Skin of body (tissue), 3 donors: ENCODE measurements at places on chromosomes 16 and 17.

- no peak for DNase-seq
Measured at GRCh38 chr16:50451951-50452508, 83.2 kb upstream of the BRD7 start.

DNA sequence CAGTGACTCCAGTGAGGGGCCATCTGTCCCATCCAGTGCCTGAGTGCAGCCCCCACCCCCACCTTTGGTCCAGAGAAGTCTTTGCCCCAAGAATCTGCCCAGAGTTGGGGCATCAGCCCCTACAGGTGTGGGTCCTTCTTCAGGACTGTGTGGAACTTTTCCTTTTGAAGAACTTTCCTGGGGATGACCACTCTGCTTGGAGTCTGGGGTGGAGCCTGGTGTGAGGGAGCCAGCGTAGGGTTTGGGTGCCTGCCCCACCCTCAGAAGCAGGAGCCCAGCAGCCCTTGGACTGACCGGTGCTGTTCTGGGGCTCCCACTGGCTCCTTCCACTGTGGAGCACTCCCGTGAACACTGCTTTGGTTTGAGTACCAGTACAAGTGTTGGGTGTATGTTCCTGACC is 19.3 kb downstream of the MPRIP start:
- DNase-seq = no peak

GRCh38 chr16:58855291-58855863 is 121.3 kb upstream of the GOT2 start:
- DNase-seq = no peak

GRCh38 chr16:86396422-86396821 is 113.9 kb upstream of the FOXF1 start:
- DNase-seq = peak; percentile 70

DNA sequence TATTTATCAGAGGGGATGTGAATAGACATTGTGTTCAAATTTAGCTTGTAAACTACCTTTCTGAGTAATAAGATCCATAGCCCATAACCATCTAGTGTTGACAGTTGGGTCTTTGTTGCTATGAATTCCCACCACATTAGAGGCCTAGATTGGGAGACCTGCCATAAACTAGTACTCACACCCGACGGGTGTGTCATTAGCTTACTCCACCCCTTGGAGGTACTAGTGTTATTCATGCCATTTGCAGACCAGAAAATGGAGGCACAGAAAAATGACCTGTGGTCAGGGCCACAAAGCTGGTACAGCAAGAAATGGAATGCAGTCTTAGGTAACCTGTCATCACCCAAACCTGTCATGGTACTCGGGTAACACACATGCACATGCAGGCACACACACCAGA is 41.3 kb upstream of the BCAR1 start:
- no peak for DNase-seq

- DNase-seq = no peak
Measured at GRCh38 chr16:55964923-55965475, 89.8 kb upstream of the CES5A start.

DNA sequence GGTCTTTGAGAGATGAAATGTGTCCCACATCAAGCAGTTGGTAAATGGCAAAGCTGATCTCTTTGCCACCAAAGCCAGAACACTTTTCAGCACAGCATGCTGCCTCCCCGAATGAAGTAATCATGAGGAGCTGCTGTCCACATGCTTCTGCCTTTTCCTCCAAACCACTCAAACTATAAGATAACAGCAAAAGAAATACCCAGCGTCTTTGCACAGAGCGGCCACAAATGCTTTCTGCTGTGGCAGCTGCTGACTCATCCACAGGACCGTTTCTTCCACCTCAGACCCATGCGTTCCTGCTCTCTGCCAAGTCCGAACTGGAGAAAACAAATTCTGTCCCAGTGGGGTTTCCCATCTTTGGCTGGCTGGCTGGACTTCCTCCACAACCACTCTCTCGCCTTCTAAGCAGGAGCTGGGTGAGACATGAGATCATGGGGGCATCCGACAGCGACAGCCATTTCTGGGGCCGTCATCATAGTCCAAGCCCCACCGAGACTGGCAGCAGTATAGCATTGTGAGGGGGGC is 27.1 kb downstream of the TBC1D3B start:
- DNase-seq = no peak

DNA sequence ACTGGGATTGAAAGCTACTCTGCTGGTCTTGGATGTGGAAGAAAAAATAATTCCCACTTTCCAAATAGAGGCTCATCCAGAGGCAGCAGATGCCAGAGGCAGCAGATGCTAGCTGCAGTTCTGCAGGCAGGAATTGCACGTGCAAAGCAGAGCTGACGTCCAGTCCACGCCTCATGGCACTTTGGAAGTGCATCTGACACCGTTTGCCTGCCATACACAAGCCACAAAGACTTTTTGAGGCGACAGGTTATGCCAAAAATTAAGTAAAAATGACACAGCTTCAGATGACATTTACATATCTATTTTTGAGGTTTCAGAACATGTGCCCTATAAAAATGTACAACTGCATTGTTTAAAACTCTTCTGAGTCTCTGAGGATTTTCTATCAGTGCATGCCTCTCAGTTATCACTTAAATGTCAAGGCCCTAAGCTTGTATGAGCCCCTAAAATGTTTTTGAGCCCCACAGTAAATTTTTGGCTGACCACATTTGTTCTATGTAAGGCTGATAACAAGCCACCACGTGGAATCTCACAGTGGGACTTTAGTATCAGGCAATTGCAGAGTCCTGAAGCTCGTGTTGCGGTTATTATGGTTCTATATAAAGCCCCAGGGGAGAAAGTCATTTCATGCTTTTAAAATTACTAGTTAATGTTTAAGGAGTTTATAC is 239.2 kb downstream of the PRKCA start:
- DNase-seq = no peak

- DNase-seq = no peak
Measured at GRCh38 chr16:84941921-84942320, 69.4 kb downstream of the ZDHHC7 start.

GRCh38 chr16:87692176-87692575 is 73.6 kb downstream of the KLHDC4 start:
- no peak for DNase-seq

- DNase-seq = no peak
Measured at GRCh38 chr16:56990407-56991286, 1.3 kb downstream of the NLRC5 start.

GRCh38 chr16:85430523-85431421 is 182.3 kb upstream of the GSE1 start:
- no peak for DNase-seq

DNA sequence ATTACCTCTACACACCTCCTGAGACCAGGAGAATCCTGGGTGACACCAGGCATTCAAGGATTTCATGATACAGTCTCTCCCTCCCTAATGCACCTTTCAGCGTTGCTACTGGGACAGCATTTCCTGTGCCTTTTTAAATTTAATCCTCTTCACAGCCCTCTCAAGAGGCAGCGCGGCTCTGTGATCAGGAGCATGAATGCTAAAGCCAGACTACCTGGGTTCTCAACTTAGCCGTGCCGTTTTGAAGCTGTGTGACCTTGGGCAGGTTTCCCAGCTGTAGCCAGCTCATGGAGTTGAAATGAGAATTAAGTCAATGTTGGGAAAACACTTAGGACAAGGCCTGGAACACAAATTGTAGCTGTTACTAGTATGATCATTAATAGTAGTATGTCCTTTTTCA is 191.8 kb downstream of the XYLT1 start:
- DNase-seq = no peak

DNA sequence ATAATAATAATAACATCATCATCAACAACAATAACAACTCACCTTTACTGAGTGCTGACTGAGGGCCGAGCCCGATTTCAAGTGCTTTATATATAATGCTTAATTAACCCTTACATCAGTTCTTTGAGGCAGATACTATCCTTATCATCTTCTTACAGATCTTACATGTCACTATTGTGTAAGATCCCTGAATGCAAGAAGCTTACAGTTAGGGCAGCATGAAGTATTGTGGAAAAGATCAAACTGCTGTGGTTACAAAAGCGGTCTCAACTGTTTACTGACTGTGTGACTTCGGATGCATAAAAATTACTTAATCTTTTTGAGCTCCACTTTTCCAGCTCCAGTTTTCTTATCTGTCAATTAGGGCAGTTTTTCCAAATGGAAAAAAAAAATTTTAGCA is 3.3 kb downstream of the VAT1 start:
- no peak for DNase-seq

- DNase-seq = no peak
Measured at GRCh38 chr16:75256059-75256571, 4.7 kb upstream of the BCAR1 start.

- DNase-seq = peak; percentile 71
Measured at GRCh38 chr17:7856011-7856810, 1.1 kb downstream of the NAA38 start.

DNA sequence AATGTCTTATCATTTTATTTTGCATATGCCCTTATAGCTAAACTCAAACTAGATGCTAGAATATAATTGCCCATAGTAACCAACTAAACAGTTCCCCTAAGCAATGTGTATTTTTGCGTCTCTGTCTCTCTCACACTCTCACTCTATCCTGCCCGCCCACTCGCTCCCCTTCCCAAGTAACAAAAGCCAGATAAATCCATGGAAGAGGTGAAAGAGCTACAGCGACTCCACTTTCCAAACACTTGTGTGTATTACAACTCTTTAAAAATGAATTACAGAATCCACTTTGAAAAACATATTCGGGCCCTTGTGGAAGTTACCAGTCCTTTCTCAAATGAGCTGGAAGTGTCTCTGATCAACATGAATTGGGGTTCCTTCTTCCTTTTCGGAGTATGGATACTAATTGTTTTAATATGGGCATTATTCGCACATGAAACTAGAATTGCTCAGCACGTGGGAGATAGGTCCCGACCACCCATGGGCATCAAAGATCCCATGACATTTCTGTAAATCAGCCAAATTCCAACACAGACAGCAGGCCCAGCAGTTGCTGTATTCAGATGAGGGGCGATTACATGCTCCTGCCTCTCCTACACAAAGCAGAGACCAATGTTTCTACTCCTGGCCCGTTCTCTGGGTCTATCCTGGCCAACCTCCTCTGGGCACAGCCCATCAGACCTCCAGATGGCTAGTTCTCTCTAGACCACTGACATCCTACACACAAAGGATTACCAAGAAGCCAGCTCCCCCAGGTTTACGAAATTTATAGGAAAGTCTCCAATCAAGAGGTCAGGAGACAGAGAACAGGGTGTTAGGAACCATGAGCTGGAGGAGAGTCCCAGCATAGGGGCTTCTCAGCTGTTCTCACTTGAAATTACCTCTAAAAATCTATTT is 121.5 kb downstream of the ZFHX3 start:
- DNase-seq = no peak

GRCh38 chr16:55102531-55102930 is 171.9 kb downstream of the IRX5 start:
- peak; percentile 87 for DNase-seq

GRCh38 chr17:50903604-50904517 is 37.7 kb upstream of the TOB1 start:
- DNase-seq = peak; percentile 25

GRCh38 chr17:75664099-75664549 is 2.8 kb downstream of the RECQL5 start:
- DNase-seq = no peak

DNA sequence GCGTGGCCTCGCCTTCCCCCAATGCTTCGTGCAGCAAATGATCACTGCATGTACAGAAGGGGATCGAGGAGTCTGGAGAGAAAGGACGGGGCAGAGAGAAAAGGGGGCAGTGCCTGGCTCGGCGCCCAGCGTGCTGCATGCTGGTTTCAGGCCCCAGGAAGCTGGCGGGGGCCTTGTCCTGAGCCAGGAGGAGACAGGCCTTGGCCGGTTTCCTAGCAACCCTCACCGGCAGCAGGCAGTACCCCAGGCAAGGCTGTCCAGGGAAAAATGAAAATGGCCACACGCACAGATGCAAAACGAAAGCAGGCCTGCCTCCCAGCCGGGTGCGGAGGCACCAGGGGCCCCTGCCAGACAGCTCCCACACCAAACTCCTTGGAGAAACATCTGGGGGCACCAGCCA is 126.3 kb downstream of the ZFHX3 start:
- no peak for DNase-seq

DNA sequence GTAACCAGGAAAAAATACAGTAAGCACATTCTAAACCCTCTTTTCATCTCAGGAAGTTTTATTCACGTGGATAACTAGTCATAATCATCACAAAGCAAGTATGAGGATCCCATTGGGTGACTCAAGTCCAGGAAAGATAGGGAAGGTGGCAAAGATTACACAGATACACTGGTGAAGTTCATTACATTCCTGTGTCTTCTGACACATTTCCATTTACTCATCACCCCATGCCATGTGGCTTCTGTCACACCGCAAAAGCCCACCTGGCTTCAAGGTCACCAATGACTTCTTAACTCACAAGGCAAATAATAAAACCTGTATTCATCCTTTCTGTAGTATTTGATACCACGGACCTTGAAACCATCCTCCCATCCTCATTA is 17.0 kb downstream of the HS3ST3A1 start:
- DNase-seq = no peak

GRCh38 chr16:11586856-11587642 is at the start of gene LITAF:
Gene LITAF, minus strand, starts transcription at chr16:11586919. Its CDS starts 30,189 bp downstream, at chr16:11556730.
- no peak for DNase-seq

- no peak for DNase-seq
Measured at GRCh38 chr17:46782250-46782953, 36.1 kb downstream of the WNT3 start.

DNA sequence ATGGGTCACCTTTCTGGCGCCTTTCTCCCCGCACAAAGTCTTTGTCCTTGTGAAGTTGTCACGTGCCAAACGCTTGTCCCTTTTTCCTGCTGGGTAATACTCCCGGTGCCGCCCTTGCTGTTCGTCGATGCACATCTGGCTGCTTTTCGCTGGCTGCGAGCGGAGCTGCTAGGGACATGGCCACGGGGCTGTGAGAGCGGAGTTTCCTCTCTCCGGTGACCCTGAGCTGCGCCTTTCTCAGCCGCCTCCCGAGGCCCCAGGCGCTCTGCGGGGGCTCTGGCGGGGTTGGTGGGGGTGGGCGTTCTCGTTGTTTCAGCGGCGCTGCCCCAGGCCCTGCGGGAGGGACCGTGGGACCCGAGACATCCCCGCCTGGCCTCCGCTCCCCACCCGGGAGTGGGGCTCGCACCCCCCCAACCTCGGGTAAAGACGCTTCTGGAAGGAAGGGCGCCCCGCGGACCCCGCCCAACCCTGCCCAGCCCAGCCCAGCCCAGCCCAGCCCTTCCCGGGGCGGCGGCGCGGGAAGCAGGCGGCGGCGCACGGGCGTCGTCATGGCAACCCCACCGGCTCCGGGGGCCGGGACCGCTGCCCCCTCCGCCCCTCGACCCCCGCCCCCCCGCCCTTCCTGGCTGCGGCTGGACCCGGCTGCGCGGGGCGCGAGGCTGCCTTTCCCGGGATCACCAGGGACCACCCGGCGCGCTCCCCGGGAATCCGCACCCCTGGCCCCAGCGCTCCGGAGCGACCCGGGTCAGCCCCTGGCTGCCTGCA is 12.3 kb downstream of the CHMP6 start:
- DNase-seq = no peak

DNA sequence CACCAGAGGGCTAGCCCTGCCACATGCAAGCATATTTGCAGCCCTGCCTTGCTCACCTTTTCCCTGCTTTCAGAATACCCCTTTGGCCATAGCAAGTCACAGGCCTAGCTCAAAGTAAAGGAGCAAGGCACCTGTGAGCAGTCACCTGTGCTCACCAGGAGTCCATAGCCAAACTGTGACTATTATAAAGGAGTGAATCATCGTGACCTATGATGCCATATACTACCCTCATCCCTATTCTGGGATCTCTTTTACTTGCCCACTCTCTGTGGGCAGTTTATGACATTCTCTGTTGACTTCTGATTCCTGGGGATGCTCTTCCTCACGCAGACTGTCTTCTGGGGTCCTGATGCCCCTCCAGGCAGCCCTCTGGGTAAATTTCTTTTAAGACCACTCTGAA is 200.5 kb upstream of the NLRP1 start:
- DNase-seq = no peak
